CD4-positive, alpha-beta T cell treated with Interleukin-15 for 1 hour (primary cell): ENCODE measurements at places on chromosomes 1 and 21.

DNA sequence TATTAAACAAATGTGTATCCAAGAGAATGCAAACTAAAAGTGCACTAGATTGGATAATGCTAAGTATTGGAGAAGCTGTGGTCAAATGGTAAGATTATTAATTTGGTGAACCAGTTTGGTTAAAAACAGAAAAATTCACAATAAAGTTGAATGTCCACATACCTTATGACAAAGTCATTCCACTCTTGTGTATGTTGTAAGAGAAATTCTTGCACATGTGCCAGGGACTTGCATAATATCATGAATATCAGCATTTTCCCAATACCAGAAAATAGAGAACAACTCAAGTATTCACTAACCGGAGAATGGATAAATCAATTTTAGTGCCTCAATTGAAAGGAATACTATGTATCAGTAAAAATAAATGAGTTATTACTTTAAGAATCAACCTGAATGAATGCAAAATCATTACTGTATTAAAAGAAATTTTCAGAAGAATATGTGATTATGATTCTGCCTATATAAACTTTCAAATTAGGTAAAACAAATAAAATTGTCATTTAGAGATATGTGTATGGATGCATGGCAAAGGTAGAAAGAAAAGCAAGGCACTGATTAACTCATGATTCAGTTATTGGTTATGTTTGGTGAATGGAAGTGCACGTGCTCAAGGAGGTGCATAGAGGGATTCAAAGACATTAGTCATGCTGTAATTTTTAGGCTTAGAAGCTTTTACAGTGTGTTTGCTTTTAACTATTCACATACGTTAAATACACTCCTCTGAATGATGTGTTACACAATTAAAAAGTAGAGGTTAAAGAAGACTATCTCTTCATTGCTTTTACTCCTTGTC, 217.4 kb upstream of the KCNK2 start:
- no peak for DNase-seq

GRCh38 chr1:20936216-20936615, 149.1 kb upstream of the HP1BP3 start:
- DNase-seq, result no peak

GRCh38 chr1:107363154-107363553, 222.3 kb downstream of the NTNG1 start:
- DNase-seq, result no peak

DNA sequence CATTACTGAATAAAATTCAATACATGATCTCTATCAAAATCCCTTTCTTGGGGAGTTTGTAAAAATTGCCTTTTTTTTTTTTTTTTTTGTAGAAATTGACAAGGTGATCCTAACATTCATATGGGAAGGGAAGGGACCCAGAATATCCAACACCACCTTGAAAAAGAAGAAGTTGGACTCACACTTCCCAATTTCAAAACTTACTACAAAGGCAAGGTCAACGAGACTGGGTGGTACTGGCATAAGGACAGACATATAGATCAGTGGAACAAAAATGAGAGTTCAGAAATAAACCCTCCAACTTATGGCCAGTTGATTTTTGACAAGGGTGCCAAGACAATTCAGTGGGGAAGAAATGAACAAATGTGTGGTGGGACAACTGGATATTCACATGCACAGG, 31.4 kb upstream of the CLSTN1 start:
- no peak for DNase-seq

- no peak for DNase-seq
These were observed 1.9 kb downstream of the PLEKHA6 start for GRCh38 chr1:204357551-204358490.

DNA sequence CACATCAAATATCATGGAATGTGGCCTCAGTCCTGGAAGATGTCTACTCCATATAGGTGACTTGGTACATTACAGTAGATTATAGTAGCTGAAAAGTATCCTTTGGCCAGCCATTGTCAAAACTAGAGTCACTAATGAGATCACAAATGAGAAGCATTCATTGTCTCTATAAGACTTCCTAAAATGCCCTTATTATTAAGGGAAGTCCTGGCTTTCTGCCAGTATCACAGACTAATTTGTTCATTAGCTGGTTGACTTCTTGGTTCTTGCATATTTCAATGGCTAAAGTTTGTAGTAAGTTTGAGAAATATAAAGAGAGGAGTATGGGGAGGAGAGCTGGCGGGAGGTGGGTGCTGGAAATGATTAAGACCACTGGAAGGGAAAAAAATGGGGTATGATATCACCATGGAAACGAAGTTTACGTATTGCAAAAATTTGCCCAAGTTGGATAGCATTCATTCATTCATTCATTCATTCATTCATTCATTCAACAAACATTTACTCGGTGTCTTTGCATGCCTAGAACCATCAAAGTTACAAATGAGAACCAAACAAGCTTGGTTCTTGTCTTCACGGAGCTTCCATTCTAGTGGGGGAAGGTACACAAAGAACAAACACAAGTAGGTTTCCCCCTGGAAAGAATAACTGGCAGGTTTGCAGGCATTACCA, 11.7 kb upstream of the B3GALNT2 start:
- no peak for DNase-seq

GRCh38 chr21:34707876-34708325, 39.1 kb downstream of the CLIC6 start:
- no peak for DNase-seq

DNA sequence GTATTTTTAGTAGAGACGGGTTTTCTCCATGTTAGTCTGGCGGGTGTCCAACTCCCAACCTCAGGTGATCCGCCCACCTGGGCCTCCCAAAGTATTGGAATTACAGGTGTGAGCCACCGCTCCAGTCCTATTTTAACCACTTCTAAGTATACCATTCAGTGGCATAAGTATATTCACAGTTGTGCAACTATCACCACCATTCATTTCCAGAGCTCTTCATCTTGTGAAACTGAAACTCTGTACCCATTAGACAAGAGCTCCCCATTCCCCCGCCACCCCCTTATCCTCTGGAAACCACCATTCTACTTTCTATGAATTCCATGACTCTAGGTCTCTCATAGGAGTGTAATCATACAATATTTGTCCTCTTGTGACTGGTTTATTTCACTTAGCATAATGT, 40.2 kb upstream of the CAMTA1 start:
- no peak for DNase-seq
